ENCODE measurements at places on chromosomes 12 and 14.

DNA sequence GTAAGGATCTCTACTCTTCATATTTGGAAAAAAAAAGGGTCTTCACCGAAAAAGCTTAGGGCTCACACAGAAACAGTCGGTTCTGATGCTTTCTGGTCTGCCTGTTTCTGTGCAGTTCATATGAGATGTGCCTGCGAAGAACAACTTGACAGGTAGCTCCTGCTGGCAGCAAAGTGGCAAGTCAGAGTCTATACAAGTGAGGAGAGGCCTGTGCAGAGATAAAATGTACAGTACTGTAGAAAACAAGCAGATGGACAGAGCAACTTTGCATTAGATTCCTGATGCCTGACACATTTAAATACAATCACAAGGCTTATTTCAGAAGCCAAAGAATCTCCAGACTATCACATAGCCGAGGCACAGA, 936.0 kb downstream of the DIO2 start:
- no peak for DNase-seq

DNA sequence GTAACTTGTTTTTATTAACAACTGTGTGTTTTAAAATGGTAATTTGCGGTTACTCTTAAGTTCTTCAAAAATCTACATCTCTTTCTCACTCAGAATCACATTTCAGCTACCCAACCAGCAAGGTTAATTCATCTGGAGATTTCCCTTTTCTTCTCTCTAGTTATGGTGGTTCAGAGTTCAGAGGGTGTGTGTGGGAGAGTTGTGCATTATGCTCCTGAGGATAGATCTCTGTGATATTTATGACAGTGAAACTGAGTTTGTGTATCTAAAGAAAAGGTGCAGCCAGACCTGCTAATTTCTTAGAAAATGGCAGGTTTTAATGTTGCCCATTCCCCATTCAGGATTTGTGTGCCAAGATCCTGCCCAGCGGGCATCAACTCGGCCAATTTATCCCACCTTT, 73.8 kb downstream of the TTLL5 start:
- no peak for DNase-seq

DNA sequence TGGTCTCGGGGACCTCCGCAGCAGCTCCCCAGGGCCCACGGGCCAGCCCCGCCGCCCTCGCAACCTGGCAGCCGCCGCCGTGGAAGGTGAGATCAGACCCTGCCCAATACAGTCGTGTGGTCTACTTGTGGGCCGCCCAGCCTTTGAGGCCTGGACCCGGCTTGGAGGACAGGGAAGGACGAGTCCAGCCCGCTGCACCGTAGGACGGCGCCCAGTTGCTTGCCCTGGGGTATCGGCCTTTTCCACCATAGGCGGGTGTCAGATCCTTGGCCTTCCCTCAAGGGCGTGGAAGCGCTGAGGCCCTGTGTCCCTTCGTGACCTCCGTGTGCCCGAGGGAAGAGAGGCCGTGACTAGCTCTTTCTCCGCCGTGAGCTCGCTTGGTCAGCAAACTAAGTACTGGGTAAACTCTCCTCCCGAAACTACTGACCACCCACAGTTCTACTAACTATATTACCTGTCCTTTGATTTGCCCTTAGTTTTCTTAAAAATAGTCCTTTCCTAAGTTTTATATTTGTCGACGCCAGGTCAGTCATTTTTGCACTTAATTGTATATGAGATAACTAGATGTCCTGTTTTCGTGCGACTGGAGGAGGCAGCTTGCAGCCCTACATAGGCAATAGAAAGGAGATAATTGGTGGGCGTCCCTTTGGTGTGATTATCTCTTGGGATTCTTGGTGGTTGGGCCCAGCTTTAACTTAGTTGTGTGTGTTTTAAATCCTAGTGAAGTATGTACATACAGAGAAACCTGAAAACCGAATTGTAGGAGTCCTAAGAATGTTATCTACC, 757 bp downstream of the SLC25A3 start:
- no peak for DNase-seq

DNA sequence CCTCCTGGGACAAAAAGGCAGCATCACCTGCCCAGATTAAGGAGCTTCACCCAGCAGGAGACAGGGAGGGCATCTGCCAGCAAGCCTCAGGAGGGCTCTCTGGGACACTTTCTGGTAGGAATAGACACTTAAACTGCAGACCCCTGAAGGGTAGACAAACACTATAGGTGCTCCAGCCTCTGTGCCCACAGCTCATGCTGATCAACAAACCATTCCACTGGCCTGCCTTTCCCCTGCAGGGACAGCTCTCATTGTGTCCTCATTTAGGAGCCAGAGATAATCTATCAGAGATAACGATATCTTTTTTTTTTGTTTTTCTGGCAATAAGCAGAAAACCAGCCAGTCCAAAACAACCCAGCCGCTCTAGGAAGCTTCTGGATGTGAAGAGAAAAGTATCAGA, 251.8 kb upstream of the CCDC196 start:
- no peak for DNase-seq

GRCh38 chr14:73014105-73014504, 12.8 kb downstream of the ZFYVE1 start:
- DNase-seq: no peak

DNA sequence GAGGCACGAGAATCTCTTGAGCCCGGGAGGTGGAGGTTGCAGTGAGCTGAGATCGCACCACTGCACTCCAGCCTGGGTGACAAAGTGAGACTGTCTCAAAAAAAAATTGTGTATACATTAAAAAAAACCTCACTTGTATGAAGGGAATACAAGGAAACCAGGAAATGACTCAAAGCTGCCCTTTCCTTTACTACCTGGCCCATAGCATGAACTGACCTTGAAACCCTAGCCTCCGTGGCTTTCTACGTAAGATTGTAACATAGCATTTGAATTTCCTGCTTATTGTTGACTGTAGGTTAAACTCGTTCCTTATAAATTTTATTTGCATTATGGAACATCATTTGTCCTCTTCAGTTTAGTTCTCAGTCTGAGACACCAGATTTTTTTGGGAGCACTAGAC, 9.1 kb upstream of the DDX47 start:
- no peak for DNase-seq

GRCh38 chr12:123853396-123854070, 91.4 kb downstream of the DNAH10 start:
- DNase-seq: no peak

DNA sequence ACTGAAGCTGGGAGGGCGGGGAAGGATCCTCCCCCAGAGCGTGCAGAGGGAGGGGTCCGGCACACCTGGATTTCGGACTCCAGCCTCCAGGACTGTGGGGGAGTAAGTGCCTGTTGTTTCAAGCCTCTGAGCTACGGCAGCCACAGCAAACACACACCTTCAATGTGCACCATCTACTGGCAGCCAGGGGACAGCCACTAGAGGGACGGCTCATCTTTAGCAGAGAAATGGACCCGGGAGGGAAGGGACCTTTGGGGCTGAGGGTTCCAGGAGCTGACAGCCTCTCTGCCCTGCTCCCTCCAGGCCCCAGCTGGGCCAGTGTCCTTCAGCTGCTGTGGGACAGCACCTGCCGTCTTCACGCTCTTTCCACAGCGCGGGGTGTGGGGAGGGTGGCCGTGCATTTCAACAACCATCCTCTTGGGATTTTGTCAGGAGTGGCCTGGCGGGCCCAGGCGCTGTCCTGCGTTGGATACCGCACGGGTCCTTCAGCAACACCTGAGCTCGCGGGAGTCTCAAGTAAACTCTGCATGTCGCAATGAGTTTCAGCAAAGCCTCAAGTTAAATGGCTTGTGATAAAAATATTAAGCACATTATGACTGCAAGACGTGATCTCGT, 209.2 kb upstream of the C14orf180 start:
- no peak for DNase-seq

- peak; percentile 14 for DNase-seq
Observed at GRCh38 chr12:8609061-8609570, 3.5 kb downstream of the AICDA start.

DNA sequence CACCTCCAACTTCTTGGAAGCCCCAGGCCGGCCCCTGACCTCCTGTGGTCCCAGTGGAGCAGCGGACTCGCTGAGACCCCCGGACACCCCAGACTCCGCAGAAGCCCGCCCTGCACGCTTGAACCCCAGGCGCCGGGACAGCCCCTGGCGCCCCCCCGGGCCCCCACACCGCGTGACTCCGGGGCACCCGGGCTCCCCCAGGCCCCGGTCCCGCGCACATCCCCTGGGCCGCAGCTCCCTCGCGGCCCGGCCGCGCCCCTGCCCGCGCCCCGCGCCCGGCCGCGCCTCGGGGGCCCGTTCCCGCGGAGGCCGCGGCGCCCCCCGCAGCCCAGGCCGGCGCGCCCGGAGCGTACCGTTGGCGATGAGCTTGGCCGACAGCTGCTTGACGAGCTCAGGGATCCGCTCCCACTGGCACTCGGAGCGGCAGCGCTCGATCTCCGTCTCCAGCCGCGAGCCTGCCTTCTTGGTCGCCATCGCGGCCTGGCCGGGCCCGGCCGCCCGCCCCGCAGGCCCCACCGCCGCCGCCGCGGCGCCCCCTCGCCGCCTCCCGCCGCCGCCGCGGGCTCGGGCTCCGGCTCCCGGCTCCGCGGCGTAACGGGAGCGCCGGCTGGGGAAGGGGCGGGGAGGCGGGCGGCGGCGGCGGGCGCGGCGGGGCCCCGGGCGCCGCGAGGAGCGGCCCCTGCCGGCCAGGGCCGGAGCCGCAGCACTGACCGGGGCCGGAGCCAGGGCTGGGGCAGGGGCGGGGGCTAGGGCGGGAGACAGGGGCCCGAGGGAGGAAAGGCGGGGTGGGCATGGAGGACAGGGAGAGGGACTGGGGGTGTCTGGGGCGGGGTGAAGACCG, at the start of gene TTC7B:
TSS of gene TTC7B (minus strand) at position 609 of the 841 bp plus-strand sequence. CDS start at position 474, 135 bp downstream.
- DNase-seq: peak; percentile 42

DNA sequence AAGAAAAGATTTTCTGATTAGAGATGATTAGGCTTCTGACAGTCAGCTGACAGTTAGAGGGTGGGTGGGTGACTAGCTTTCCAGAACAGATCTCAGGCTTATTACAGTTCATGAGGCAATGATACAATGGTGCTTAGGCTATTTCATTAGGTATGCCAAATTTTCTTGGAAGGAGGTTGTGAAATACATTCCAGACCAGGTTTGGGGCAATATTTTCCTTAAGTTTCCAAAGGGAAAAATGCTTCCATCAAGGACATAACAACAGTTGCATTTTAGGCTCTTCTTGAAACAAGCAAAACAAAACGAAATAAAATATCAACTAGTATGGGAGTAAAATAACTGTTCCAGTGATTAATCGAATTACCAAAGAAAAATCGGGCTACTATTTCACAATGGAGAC, 59.3 kb upstream of the CNTN1 start:
- DNase-seq: no peak

DNA sequence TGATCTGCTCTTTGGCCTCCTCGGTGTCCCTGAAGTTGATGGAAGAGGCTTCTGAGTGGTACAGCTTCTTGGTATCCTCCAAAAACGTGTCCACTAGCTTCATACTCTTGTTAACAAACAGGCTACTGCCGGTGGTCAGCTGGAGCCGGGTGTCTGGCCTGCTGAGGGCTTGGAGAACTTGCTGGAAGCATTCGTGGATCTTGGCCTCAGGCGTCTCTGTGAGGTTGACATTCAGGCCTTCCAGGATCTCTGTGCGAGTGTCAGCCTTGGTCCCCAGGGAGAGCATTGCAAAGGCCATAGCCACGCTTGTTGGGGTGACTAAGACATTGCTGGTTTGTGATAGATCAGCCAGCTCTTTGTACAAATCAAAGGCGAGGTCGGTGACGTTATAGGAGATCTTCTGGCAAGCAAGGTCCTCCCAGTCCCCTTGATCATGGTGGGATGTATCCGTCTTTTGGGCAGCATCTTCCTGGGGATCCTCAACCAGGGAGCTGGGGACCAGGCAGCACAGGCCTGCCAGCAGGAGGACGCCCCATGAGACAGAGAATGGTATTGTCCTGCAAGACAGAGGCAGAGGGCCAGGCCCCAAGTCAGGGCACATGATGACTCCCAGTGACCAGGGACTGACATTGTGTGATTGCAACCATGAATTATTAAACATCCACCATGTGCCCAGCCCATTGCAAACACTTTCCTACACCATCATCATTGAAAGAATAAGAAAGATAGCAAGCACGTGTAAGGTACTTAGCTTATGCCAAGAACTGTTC, 22.1 kb downstream of the SERPINA1 start:
- DNase-seq: no peak

DNA sequence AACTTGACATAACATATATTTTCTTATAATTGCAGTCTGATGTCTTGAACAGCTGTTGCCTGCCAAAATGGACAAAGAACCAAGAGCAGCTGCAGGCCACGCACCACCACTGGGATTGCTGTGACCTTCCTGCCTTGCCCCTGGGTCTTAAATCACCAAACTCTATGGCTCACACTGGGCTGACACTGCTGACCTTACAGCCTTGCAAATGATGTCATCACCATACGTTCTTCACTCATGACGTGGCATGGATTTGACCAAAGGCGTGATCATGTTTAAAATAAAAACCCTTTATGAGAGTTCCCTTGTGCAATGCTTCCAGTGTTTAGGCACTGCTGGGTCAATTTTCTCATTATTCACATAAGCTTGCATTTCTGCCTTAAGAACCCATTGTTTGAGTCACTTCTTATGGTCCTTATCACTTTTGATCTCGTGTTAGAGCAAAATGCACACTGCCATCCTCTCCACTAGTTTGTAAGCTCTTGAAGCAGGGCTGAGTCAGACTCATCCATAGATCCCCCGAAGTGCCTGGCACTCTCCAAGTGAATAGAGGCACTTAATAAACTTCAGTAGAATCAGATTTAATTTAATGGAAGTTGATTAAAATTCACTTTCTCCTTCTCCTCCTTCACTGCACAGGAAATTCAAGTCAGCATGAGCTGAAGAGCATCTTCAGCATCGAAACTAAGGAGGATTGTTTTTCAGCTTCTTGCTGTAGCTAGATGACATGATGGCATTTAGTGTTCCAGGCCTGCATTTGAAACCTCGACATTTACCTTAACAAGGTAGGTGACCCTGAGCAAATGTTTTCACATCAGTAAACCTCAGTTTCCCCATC, 132.4 kb upstream of the PZP start:
- no peak for DNase-seq

DNA sequence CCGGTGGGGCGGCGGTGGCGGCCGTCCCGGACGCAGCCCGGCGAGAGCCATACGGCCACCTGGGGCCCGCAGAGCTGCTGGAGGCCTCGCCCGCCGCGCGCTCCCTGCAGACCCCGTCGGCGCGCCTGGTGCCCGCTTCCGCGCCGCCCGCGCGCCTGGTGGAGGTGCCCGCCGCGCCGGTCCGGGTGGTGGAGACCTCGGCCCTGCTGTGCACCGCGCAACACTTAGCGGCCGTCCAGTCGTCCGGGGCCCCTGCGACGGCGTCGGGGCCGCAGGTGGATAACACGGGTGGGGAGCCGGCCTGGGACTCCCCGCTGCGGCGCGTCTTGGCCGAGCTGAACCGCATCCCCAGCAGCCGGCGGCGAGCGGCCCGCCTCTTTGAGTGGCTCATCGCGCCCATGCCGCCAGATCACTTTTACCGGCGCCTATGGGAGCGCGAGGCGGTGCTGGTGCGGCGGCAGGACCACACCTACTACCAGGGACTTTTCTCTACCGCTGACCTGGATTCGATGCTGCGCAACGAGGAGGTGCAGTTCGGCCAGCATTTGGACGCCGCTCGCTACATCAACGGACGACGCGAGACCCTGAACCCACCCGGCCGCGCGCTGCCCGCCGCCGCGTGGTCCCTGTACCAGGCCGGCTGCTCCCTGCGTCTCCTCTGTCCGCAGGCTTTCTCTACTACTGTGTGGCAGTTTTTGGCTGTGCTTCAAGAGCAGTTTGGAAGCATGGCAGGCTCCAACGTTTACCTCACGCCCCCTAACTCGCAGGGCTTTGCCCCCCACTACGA, 716 bp downstream of the RIOX1 start:
- DNase-seq: no peak
